Glutamatergic neuron (in vitro differentiated cells): ENCODE measurements at places on chromosomes 16 and 17.
A peak's percentile ranks its signal among the peaks of the same experiment; 100 is the strongest.

GRCh38 chr17:53217311-53217710, 605.4 kb upstream of the KIF2B start:
- DNase-seq = no peak
- H3K36me3 ChIP-seq = peaks cover 4% of the 10 kb centered on the region
- H3K4me1 ChIP-seq = no peaks in the 10 kb centered on the region
- H3K4me3 ChIP-seq = no peak overlapping the region

GRCh38 chr17:66364508-66364907, 62.1 kb downstream of the PRKCA start:
- no peaks in the 10 kb centered on the region for H3K27me3 ChIP-seq
- DNase-seq = no peak
- H3K36me3 ChIP-seq = no peaks in the 10 kb centered on the region
- no peak overlapping the region for H3K27ac ChIP-seq
- no peaks in the 10 kb centered on the region for H3K4me1 ChIP-seq
- H3K4me3 ChIP-seq = no peak overlapping the region

DNA sequence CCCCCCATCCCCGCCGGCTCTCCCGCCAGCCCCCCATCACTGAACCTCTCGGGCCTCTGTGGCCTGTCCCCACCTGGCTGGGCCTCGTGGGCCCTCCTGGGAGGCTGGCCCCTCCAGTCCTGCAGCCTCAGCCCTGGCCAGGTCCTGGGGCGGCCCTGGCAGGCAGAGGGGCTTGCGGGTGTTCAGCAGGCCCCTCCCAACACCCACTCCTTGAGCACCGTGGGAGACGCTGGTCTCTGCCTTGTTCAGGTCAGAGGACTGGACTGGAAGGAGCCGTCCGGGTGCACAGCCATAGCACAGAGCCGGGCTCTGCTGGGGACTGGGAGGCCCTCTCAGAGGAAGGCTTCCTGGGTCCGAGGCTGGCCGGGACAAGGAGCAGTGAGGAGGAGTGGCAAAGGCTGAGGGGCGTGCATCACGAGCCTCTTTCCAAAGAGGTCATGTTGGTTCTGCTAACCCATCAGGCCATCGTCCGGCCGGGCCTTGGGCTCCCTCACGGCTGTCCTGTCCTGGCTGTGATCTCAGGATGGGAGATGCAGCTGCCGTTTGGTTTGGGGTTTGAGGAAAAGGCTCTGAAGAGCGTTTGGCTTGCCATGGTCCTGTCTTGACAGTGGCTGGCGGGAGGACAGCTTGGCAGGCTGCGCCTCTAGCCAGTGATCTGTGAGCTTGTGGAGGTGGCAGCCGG, 6.3 kb upstream of the PABPN1L start:
- H3K4me3 ChIP-seq = no peak overlapping the region
- no peak for DNase-seq
- peaks cover 25% of the 10 kb centered on the region for H3K27me3 ChIP-seq
- no peaks in the 10 kb centered on the region for H3K36me3 ChIP-seq

GRCh38 chr16:56637814-56638750, at the start of gene MT1A:
TSS of gene MT1A (plus strand) at chr16:56638666. CDS start at chr16:56638739, 73 bp downstream.
- peaks cover 8% of the 10 kb centered on the region for H3K4me1 ChIP-seq
- H3K4me3 ChIP-seq = peak within 1 kb of the TSS; percentile 85
- no peak within 1 kb of the TSS for H3K27ac ChIP-seq
- DNase-seq = peak; percentile 66
- no peaks in the 10 kb centered on the region for H3K36me3 ChIP-seq

DNA sequence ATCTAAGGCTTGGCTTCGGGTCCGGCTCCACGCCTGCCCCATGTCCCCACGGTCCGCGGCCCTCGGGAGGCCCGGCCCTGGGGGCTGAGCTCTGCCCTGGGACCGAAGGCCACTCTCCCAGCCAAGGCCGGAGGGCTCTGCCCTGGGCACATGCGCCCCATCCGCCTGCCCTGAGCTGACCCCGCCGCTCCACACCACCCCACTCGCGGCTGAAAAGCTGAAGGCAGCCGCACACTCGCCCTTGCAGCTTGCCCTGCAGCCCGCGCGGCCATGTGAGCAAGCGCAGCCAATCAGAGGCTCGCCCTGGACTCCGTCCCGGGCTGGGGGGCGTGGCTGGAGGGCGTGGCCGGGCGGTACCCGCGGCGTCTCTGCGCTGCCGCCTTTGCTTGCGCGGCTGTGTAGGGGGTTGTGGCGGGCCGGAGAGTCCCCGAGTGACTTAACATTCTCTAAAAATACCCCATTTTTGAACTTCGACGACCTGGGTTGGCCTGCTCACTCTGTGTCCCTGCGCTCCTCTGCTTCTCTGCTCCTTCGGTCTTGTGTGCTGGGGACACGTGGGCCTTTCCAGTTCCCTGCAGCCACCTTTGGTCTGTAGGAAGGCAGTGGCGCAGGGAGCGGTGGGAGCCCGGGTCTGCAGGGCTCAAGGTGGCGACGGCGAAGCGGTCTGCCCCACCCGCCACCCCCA, 8.8 kb upstream of the MAP2K3 start:
- peak; percentile 97 for DNase-seq
- peaks cover 8% of the 10 kb centered on the region for H3K4me1 ChIP-seq
- H3K36me3 ChIP-seq = no peaks in the 10 kb centered on the region

GRCh38 chr16:87739801-87740200, 26.0 kb downstream of the KLHDC4 start:
- H3K36me3 ChIP-seq = peaks cover 10% of the 10 kb centered on the region
- no peak for DNase-seq
- peaks cover 2% of the 10 kb centered on the region for H3K27me3 ChIP-seq
- peaks cover 12% of the 10 kb centered on the region for H3K4me1 ChIP-seq
- H3K4me3 ChIP-seq = no peak overlapping the region

GRCh38 chr16:81401035-81401950, 43.3 kb upstream of the CMIP start:
- H3K36me3 ChIP-seq = no peaks in the 10 kb centered on the region
- H3K27ac ChIP-seq = no peak overlapping the region
- DNase-seq = no peak
- no peak overlapping the region for H3K4me3 ChIP-seq
- peaks cover 4% of the 10 kb centered on the region for H3K4me1 ChIP-seq
- no peaks in the 10 kb centered on the region for H3K27me3 ChIP-seq

DNA sequence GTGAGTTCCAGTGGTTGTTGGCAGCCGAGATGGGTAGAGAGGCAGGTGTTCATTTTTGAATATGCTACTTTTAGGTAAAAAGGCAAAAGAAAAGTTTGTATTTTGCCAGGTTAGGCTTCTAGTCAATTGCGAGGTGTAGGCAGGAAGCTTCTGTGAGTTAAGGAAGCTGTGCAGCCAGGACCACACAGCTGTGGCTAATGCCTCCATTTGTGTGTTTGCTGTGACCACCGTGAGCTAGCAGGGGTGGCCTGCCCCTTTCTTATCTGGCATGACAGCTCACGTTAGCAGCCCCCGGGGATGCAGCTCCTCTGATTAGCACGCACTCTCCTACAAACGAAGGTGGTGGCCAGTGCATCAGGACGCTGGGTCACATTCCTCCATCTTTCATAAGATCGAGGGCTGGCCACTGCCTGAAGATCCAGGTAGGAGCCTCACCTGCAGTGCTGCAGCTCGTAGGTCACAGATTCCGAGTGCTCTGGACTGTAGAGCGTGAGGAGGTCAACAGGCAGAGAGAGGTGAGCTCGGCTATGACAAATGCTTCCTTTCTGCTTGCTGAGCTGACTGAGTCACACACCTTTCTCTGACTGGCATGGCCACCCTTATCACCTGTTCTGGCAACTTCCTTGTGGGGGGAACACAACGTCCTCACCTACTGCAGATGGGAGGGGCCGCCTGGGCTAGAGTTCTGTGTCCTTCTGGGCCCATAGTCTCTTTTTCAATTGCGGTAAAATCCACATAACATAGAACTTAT, 244.4 kb downstream of the HS3ST3B1 start:
- H3K4me1 ChIP-seq = peaks cover 3% of the 10 kb centered on the region
- no peaks in the 10 kb centered on the region for H3K36me3 ChIP-seq
- peak; percentile 27 for DNase-seq

DNA sequence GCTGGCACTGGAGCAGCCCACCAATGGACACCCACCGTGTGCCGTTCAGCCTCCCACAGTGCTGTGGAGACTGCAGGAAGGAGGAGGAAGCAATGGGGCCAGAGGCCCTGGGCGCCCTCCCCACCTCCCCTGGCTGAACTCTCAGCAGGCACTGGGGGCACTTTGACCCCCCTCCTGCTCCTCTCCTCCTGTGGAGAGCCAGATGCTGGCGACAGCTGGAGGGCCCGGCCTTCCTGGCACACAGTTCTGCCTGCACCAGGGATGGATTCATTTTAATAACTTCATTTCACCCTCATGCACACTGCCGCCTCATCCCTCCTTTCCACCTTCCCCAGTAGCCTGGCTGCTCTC, 6.0 kb downstream of the NXPH3 start:
- no peaks in the 10 kb centered on the region for H3K36me3 ChIP-seq
- no peak overlapping the region for H3K4me3 ChIP-seq
- H3K4me1 ChIP-seq = peaks cover 20% of the 10 kb centered on the region
- no peak for DNase-seq
- peaks cover 5% of the 10 kb centered on the region for H3K27me3 ChIP-seq

DNA sequence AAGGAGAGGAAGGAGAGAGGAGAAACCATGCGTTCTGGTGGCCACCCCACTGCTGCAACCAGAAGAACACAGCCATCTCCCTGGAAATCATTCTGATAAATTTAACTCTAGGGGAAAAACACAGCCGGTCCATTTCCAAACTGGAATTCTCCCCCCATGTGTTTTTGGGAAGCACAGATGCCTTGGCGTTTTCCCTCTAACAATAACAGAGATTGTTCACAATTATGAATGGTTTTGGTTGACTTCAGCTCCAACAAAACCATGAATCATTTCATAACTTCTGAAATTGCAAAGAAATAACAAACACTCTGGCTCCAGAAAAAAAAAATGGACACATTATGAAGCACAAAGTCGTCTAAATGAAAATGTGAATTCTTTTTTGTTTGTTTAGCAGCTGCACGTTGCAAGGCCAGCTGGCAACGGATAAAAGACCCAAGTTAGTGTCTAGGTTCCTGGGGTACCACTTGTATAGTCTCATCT, 46.2 kb downstream of the GNAO1 start:
- no peak for DNase-seq
- peaks cover 31% of the 10 kb centered on the region for H3K4me1 ChIP-seq
- H3K27me3 ChIP-seq = peaks cover 5% of the 10 kb centered on the region
- H3K36me3 ChIP-seq = peaks cover 4% of the 10 kb centered on the region
- H3K27ac ChIP-seq = no peak overlapping the region

DNA sequence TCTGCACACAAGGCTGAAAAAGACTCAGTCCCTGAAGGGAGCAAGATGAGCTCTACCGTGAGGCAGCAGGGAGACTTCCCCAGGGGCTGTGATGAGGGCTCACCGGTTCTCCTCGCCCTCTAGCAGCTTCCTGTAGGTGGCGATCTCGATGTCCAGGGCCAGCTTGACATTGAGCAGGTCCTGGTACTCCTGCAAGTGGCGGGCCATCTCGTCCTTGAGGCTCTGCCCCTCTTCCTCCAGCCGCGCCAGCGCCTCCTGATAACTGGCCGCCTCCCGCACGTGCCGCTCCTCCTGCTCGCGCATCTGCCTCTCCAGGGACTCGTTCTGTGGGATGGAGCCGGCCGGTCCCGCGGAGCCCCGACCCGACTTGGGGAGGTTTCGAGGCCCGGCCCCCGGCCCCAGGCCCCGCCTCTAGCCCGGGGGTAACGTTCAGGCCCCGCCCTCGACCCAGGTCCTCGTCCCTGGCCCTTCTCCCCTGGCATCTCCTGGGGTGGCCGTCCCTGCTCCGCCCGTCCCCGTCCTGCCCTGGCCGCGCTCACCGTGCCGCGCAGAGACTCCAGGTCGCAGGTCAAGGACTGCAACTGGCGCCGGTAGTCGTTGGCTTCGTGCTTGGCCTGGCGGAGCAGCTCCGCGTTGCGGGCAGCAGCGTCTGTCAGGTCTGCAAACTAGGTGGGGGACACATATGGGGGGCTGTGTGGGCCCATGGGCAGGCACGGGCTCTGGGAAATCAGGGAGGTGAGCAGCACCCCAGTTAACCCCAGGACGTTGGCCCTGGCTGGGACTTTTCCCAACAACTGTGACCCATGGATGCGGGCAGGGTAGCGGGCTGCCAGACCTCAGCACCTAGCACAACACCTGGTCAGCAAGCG, 3.9 kb downstream of the GFAP start:
- peak; percentile 77 for DNase-seq
- no peak overlapping the region for H3K27ac ChIP-seq
- no peaks in the 10 kb centered on the region for H3K36me3 ChIP-seq
- H3K27me3 ChIP-seq = peaks cover 14% of the 10 kb centered on the region
- peak overlapping the region; percentile 72 for H3K4me3 ChIP-seq

DNA sequence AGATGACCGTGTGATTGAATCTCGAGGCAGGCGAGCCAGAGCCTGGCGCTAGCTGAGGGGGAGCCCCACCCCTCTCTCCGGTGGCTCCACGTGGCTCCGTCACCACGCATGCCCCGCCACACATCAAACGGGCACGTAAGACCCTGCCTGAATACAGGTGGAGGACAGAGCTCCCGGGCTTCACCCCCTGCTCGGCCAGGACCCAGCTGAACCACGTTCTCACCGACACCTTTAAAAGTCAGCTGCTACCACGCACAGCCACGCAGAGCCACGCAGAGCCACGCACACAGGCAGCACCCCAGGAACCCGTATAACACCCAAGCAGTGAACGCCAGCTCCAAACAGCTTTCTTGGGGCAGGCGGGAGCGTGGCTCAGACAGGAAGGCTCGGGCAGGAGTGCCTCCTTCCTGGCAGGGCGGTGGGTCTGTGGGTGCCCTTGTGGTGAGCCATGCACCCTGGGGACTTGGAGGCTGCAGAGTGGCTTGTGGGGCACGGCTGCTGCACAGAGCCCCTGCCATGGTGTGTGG, 4.4 kb downstream of the TMEM204 start:
- H3K27me3 ChIP-seq = peaks cover 13% of the 10 kb centered on the region
- no peak overlapping the region for H3K4me3 ChIP-seq
- H3K27ac ChIP-seq = no peak overlapping the region
- H3K4me1 ChIP-seq = peaks cover 30% of the 10 kb centered on the region
- no peaks in the 10 kb centered on the region for H3K36me3 ChIP-seq

DNA sequence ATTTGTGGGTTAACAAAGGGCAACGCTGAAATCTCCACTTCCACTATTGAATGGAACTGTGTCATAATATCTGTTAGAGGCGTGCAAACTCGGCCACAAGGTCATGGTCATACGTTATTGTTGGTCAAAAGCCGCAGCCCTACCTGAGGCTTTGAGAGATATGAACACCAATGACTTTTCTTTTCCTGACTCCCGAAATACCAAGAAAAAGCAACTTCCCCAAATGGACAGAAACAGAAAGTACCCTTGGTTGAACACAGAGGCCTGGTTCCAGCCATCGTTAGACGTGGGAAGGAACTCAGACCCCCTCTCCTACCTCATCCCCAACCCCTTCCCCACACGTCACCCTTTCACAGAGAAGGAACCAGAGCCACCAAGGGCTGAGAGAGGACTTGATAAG, 1.4 kb upstream of the PIK3R5 start:
- H3K4me3 ChIP-seq = peak overlapping the region; percentile 20
- no peaks in the 10 kb centered on the region for H3K4me1 ChIP-seq
- peaks cover 12% of the 10 kb centered on the region for H3K27me3 ChIP-seq
- DNase-seq = no peak
- peaks cover 14% of the 10 kb centered on the region for H3K36me3 ChIP-seq
